ENCODE measurements at places on chromosomes 3 and 15.
A peak's percentile ranks its signal among the peaks of the same experiment; 100 is the strongest.

- no peak for DNase-seq
Measured at GRCh38 chr3:52315977-52316764, at the start of gene DNAH1. TSS of gene DNAH1 (plus strand) at chr3:52316319. CDS start at chr3:52322443, 6,124 bp downstream.

- DNase-seq = no peak
Measured at GRCh38 chr3:120634539-120634938, 38.4 kb downstream of the NDUFB4 start.

DNA sequence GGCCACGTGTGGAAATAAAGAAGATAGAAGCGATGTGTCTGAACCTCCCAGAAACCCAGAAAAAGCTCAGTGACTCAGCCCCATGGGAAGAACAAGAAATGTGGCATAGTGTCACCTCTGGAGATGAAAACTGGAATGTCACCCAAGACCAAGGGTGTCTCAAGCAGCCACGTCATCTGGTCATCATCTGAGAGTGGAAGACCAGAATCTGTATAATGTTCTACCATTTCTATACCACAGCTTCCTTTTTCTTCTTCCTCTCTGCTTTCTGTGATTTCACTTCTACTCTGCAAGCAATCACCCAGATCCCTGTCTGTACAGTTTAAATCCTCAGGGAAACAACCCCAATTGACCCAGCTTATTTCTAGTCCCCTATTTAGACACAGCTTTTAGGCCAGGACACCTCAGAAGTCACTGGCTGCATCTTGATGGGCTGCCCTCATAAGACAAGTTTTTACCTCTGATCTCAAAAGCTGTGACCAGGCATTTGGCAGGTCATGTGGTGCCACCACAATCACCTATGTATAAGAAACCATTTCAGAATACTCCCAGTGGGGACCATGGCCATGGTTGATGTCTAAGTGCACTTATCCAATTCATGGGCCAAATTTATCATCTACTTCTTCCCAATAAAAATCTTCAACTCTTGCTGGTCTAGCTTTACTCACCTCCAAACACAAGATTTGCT is 278.5 kb upstream of the UMPS start:
- no peak for DNase-seq

- DNase-seq = no peak
Measured at GRCh38 chr3:64837986-64838735, 150.4 kb upstream of the ADAMTS9 start.

DNA sequence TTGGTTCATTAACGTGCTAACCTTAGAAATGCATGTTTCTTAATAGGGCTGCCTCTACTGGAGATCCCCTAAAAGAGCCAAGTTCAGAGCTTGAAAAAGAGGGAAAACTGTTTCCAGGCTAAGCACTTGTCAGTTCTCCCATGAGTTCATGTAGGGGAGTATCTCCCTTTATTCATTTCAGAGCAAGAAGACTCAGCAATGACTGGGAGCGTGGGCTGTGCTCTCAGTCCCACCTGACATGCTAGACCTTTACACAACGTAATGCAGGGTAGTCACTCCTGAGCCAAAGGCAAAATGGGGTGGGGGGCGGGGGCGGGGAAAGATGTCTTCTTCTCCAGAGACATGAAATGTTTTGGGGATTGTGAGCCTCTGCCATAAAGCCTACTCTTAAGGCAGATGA is 420.1 kb upstream of the MCTP2 start:
- DNase-seq = no peak

DNA sequence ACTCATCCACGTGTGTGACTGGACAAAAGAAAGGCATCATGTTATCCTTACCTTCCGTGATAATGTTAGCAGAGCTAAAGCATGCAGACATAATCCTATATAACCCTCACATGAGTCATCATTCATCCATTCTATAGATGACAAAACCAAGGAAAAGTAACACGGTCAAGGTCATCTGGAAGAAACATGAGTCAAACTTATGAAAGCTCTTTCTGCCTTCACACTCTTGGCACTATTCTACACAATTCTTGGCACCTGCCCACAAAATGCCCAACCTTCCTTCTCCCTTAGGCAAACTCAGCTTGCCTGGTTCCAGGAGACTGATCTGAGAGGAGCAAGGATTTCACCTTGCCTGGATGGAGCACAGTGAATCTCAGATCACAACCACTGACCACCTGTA is 66.9 kb downstream of the PRICKLE2 start:
- DNase-seq = no peak

DNA sequence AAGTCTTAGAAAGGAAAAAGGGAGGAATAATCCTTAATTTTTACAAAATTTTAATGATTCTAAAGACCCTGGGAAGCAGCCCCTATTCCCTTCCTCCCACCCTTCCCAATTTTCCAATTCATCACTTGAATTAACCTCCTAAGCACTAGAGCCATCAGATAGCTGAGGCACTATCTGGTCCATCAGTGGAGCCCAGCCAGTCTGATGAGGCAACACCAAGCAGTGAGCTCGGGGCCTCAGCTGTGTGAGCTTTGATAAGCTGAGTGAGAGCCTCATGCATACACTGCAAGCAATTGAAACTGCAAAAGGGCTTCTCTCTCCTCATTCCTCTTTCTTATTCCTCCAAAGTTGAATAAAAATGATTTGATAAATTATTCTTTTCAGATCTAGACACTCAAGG is 31.9 kb downstream of the TUSC7 start:
- DNase-seq = no peak

- DNase-seq = no peak
Measured at GRCh38 chr3:60268123-60268522, 983.1 kb downstream of the FHIT start.

- DNase-seq = no peak
Measured at GRCh38 chr15:57235873-57236272, 140.4 kb upstream of the CGNL1 start.

GRCh38 chr3:4464576-4464975 is 2.5 kb downstream of the SUMF1 start:
- DNase-seq = no peak

DNA sequence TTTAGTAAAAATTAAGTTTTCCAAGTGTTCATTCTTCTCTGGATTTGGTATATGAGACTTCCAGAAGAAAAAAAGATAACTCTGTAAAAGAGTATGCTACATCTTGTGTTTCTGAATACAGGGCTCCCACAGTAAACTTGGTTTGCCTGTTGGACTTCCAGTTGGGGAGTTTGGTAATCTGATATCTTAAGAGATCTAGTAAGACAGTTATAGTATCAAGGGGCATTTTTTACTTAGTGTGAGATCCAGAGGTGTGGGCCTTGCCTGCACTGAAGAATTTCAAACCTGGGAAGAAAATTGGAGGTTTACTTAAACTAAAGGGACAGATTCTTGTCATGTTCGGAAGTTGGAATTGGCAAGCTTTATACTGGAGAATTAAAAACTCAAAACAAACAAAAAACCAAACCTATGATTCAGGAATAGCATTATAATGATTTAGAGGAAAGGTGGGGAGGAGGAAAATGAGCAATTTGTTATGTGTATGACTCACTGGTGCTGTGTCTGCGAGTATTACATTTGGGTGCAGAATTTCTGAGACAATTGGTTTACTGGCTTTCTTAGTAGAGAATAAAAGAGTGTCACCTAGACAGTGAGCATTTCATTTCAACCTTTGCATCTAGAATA is 58.9 kb upstream of the ULK4 start:
- no peak for DNase-seq

- no peak for DNase-seq
Measured at GRCh38 chr3:142724682-142725356, 985 bp downstream of the TRPC1 start.

DNA sequence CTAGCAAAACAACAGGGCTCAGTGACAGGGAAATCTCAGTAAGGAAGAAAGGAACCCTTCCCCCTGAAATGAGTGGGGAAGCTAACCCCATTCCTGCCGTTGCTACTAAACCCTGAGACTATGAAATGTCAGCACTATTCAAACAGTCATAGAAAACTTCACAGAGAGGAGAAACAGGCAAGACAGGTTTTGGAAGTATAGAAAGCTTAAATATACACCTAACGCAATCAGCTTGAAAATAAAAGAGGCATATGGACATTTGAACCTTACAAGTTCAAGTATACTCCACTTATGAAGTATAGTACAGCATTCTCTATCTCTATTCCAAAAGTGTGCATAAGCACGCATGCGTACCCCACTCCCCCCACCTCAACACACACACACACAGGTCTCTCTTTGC is 17.6 kb upstream of the FRMD4B start:
- DNase-seq = no peak

DNA sequence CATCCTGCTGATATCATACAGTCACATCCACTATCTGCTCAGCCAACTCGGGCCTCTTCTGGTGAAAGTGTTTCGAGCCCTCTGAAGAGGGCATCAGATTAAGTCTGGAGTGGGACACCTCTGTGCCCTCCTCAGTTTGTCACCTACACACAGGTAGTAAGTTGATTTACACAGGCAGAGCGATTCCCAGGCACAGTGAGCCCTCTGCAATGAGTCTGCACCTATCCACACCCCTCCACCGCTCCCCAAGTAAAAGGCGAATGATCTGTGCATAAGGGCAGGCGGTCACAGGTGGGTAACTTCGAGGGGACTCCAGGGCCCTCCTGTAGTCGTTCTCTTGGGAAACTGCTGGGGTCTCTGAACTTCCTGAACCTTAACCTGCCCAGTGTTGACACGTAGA is 152.0 kb downstream of the ATP10A start:
- no peak for DNase-seq

- DNase-seq = no peak
Measured at GRCh38 chr3:63990733-63991132, 32.6 kb downstream of the PSMD6 start.

GRCh38 chr15:94077938-94078337 is 153.4 kb upstream of the MCTP2 start:
- DNase-seq = no peak

- DNase-seq = peak; percentile 39
Measured at GRCh38 chr15:62649793-62650420, 392.6 kb upstream of the TPM1 start.

DNA sequence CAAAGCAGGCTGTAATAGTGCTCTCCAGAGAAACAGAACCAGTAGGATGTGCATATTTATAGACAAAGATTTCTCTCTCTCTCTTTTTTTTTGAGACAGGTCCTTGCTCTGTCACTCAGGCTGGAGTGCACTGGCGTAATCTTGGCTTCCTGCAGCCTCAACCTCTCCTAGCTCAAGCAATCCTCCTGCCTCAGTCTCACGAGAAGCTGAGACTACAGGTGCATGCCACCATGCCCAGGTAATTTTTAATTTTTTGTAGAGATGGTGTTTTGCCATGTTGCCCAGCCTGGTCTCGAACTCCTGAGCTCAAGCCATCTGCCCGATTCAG is 67.1 kb upstream of the CHD2 start:
- no peak for DNase-seq

DNA sequence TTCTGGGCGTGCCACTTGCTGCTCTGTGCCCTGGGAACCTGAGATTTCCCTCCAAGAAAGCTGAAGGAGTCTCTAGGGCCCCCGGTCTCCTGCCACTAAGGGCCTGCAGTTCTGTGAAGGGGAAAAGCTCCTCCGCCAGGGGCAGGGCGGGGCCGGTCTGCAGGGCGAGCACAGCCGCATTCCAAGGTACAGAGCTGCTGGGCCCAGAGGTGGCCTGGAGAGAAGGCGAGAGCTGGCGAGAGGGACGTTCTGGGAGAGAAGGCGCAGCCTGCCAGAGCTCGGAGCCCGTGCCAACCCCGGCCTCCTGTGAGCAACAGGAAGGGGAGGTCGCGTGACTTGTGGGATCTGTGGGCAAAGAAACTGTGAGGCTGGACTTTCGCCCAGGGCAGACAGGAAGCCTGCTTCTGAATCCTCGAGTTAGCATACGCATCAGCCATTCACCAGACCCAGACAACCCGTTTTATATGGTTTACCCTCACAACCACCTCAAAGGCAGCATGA is 500.4 kb downstream of the SHQ1 start:
- DNase-seq = peak; percentile 71

DNA sequence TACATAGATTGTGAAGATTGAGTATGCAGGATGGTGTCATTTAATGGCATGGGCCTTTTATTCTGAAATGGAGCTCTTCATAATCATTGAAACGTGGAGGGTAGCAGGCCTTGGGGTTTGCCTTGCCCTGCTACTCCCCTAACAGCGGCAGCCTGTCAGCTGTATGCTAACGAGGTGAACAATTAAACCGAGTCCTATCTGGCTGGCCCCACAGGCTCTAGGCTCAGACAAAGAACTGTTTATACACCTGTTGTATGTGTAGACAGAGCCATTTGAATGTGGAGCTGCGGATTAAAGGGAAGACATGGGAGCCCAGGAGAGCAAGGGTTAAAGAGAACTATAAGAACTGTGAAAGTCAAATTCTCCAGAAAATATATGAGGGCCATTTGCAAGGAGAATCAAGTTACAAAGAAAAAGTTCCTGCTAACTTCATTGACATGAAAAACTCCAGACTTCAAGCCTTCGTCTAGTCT is 116.7 kb upstream of the CGNL1 start:
- no peak for DNase-seq

DNA sequence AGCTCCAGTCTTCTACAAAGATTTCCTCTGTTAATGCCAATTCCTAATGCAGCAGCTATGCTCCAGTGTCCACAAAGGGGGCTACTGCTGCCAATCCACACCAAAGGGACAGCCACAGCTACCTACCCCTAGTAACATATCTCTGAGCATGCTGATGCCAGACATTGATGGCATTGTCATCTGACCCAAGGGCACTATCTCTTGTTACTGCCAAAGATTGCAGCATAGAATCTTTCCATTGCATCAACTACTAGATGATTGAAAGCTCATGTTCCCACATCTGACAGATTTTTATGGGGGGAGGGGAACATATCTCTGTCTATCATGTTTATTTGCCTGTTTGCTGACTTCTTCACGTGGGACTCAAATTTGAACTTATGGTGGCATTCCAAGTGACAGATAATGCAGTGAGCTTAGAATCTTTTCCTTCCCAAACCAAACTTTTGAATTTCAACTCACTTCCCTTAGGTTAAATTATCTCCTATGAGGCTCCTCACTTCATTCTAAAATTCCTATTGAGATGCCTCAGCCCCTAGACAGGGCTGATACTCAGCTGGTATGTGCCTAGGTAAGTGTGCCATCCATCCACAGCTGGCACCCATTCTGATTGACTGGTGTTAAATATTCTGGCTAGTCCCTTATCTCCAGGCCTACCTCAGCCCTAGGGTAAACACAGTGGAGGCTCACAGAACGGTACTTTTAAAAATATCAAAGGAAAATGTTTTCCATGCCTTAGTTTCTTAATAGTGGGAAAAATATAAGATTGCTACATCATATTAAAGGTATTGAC is 100.3 kb downstream of the STRIT1 start:
- no peak for DNase-seq

DNA sequence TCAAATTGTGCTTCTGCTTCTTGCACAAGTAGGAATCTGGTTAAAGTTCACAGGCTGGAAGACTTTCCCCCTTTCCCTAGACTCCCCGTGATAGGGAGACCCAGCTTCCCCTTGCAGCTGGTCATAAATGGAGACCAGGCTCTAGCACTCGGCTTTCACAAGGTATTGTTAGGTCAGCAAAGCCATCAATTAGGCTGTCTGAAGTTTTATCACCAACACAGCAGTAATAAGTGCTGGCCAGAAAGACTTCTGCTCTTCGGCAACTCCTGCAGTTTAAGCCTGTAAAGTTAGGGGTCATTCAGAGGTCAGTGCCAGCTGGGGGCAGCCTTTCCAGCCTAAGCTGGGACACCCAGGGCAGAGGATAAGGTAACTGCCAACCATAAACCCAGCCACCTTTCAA is 203.4 kb downstream of the MEIS2 start:
- DNase-seq = no peak

- no peak for DNase-seq
Measured at GRCh38 chr3:179069762-179070390, 1.7 kb downstream of the ZMAT3 start.

- no peak for DNase-seq
Measured at GRCh38 chr15:85756411-85757072, 38.2 kb downstream of the KLHL25 start.

- no peak for DNase-seq
Measured at GRCh38 chr3:99313485-99313884, 324.9 kb upstream of the COL8A1 start.

- no peak for DNase-seq
Measured at GRCh38 chr15:89168316-89168833, 53.0 kb downstream of the RLBP1 start.
